ENCODE measurements at places on chromosomes 6 and 20.

GRCh38 chr20:46928580-46929132 is 34.0 kb downstream of the EYA2 start:
- DNase-seq, result peak; percentile 45

GRCh38 chr6:130900913-130901312 is 73.7 kb downstream of the SMLR1 start:
- peak; percentile 72 for DNase-seq

DNA sequence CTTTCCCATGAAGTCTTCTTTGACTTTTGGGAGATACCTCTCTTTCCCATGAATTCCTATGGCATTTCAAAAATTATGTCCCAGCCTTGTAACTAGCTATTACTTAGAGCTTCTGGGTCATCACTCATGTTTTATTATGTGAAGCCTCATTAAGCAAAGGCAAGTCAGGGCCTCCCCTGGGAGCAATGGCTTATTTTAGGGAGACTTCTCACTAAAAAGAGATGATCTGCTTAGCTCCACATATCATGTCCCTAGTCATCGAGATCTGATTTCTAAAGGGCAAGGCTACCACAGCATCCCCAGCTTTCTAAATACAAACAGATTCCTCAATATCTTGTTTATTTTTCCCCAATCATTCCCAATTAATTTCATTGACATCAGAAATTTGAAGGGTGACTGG is 154.0 kb upstream of the MANEA start:
- DNase-seq, result no peak

DNA sequence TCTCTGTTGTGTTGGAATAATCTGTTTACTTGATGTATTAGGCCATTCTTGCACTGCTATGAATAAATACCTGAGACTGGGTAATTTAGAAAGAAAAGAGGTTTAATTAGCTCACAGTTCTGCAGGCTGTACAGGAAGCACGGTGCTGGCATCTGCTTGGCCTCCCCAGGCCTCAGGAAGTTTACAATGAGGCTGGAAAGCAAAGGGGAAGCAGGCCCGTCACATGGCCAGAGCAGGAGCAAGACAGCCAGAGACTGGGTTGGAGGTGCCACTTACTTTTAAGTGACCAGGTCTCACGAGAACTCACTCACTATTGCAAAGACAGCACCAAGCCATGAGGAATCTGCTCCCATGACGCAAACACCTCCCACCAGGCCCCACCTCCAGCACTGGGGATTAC is 50.6 kb upstream of the FUCA2 start:
- DNase-seq, result no peak

GRCh38 chr6:110277100-110277665 is 81.0 kb downstream of the METTL24 start:
- no peak for DNase-seq

DNA sequence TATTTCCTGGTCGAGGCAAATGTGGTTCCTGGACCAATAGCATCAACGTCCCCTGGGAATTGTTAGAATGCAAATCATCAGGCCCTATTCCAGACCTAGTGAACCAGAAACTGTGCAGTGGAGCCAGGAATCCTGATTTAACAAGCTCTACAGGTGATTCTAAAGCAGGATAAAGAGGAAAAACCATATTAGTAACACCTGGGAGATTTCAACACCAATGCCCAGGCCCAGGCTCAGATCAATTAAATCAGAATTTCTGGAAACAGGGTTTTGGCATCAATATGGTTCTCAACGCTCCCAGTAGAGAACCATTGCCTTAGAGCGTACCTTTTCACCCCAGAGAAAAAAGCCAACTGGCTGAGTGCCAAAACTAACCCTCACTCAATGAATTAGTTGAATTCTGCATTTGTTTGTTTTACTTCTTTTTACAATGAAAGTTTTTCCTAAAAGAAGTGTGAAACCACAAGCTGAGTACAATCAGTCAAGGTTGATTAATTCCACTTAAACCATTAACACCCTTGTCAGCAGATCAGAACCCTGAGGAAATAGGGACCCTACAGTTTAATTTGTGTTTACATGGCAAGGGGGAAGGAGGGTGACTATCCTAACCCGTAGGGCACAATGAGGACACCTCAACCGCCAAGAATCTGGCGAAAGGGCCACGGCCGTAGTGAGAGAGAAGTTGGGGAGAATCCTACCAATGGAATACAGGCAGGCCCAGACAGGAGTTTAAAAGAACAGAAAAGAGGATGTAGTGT is 34.9 kb upstream of the LOC128125822 start:
- DNase-seq, result peak; percentile 11
